ENCODE measurements at places on chromosomes 13 and 19.

- DNase-seq = no peak
Observed at GRCh38 chr19:12224676-12225075, 61.8 kb downstream of the ZNF136 start.

- DNase-seq = no peak
Observed at GRCh38 chr19:2329149-2329478, 630 bp downstream of the SPPL2B start.

- peak; percentile 30 for DNase-seq
Observed at GRCh38 chr13:57631596-57632275, at the start of gene PCDH17. PCDH17 (plus strand) TSS chr13:57631744; CDS start chr13:57632547, 803 bp downstream.

DNA sequence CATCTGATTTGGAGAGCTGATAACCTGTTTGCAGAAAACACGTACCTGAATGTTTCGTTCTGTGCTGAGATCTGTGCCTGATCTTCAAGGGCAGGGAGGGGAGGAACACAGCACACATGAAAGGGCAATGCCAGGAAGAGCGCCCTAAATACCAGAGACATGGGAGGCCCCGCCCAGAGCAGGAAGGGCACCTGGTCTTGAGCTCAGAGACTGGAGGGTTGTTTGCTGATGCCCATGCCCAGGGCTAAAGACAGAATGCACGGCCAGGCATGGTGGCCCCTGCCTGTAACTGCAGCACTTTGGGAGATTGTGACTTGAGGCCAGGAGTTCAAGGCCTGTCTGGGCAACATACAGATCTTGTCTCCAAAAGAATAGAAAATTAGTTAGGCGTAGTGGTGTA, 183.2 kb downstream of the TUBA3C start:
- DNase-seq = no peak

DNA sequence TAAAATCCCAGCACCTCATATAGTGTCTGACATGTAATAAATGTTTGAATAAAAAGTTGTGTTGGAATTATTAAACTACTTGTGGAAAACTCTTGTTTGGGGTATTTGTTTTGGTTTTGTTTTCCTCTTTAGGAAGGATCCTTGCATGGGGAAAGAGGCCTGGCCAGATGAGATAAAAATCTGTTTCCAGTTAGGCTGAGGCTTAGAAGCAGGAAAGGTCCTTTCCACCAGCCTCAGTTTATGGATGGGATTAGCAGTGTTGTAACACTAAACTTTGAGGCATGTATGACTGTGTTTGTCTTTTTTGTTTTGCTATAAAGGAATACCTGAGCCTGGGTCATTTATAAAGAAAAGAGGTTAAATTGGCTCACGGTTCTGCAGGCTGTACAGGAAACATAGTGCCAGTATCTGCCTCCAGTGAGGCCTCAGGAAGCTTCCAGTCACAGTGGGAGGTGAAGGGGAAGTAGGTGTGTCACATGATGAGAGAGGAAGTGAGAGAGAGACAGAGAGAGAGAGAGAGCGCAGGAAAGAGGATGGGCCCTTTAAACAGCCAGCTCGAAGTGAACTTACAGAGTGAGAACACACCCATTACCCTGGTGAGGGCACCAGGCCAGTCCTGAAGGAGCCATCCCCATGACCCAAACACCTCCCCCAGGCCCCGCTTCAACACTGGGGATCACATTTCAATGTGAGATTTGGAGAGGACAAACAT, 21.6 kb downstream of the SPATA13 start:
- DNase-seq = no peak

GRCh38 chr13:51221674-51222036, 543 bp upstream of the FAM124A start:
- no peak for DNase-seq

- no peak for DNase-seq
Observed at GRCh38 chr19:8615024-8615423, 4.5 kb upstream of the ADAMTS10 start.

DNA sequence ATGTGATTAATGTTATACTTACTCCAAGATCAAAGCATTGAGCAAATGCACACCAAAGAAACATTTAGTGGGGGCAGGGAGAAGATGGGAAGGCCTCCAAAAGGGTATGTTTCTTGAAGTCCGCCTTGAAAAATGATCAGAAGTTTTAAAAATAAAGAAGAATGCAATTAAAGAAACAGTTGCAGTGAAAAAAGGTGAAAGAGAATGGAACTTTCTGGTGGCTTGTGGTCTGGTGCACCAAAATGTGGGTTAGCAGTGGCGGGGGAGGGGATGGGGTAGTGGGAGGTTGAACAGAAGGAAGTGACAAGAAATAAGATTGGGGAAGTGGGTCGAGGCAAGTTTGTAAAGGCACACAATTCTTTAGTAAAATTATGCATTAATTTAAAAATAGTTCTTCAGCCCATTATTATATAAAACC, 2.5 kb downstream of the LCP1 start:
- DNase-seq = no peak

DNA sequence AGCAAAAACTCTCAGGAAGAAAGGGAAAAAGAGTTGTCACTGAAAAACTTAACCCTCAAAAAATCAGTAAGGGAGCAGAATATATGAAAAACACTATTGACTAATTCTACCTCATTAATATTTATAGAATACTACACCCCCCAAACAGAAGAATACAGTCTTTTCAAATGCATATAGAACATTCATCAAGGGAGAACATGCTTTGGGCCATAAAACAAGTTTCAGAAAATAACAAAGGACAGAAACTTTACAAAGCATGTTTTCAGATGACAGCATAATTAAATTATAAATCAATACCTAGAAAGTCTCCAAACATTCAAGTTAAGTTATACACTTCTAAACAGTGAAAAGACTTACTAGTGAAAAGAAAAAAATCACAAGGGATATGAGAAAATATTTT, 30.5 kb downstream of the SOHLH2 start:
- DNase-seq = no peak

GRCh38 chr19:45632468-45633196, 6.6 kb downstream of the EML2 start:
- DNase-seq = peak; percentile 37

DNA sequence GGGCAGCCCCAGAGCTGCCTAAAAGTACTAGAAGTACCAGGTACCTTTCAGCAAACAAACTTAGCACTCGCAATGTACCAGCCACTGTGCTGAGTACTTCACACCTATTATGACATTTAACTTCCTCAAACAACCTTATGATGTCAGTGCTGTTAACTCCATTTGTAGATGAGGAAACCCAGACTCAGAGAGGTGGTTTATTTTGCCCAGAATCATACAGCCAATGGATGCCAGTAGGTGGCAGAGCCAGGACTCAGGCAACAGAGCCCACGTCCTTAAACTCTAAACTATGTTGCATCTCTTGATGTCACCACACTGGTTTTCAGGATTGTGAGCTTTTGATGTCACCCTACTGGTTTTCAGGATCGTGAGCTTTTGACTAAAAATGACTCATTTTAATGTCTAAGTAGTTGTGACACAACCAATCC, 78.9 kb downstream of the FLT1 start:
- no peak for DNase-seq

DNA sequence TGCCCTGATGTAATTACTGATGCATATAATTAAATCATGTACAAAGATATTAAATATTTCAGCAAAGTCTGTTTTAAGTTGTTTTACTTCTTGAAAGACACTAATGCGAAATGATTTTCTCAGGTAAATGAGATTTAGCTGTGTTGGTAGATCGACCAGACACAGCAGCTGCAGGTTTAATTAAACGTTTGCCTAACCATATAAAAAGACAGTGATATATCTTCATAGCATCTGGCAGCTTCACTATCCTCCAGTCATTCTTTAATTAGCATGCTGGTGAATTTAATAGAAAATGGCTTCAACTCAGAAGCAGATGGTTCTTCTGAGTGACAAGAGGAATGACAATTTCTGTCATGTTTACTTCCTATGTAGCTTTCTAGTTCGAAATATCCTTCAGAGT, 69.3 kb downstream of the NHLRC3 start:
- DNase-seq = peak; percentile 81

DNA sequence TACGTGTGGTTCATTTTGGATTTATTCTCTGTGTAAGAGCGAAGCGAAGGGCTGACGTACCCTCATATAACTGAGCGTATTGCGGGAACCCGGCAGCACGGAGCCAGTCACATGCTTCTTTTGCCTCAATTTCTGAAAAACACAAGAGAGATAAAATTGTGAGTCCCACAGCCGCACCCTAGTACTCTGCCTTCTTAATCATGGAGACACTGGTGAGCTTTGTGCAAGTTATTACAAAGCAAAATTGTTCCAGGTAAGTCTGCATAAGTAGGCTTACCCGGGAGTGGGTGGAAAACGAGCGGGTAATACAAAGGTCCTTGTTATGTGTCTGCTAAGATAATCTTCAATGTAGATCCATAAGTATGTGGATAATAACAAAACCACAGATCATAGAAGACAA, 118.1 kb downstream of the STARD13 start:
- no peak for DNase-seq

DNA sequence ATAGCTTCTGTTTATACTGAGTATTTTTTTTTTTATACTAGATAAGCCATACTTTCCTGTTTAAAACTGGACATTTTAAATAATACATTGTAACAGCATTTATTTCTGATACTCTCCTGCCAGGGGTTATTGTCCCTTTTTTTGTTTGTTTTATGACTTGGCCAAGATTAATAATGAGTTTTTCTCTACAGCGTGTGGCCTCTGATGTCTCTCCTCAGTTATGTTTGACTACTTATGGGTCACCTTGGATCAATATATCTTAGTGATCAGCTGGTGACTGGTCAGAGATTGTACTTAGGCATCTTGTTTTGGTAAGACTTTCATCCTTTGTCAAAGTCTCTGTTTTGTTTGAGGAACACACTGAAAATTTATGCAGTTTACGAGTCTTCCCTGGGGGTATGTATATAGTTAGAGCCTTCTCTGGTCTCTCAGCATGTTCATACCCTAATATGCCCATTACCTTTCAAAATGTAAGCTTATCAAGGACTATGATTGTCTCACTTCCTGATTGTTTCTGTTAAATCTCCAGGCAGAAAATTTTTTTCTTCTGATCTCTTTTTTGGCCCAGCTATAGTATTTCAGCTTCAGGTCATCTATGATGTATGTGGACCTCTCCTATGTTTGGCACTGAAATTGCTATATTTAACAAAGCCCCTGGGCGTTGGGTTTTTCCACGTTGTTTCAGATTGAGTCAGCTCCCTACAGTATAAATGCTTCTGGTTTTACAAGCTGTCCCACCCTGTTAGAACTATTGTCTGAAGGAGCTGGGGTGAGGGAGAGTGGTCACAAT, 87.9 kb downstream of the URI1 start:
- no peak for DNase-seq

- no peak for DNase-seq
Observed at GRCh38 chr13:53126841-53127245, 98.2 kb downstream of the OLFM4 start.

DNA sequence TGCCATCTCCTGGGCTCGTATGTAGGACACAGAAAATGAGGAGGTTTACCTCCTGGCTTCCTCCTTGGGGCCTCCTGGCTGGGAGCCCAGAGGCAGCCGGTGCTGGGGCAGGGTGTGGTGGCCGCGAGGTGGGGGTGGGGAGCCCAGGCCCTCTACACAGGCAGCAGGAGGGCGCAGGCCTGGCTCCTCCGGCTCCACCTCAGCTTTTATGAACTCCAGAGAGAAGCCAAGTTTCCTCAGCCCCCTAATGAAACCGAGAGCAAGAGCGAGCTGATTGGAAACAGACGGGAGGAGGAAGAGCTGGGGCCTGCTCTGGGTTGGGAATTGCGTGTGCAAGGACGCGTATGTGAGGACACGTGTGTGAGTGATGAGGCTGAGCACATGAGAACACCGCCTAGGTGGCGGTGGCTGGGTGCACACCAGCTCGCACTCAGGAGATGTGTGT, 23.1 kb downstream of the LYL1 start:
- peak; percentile 41 for DNase-seq

DNA sequence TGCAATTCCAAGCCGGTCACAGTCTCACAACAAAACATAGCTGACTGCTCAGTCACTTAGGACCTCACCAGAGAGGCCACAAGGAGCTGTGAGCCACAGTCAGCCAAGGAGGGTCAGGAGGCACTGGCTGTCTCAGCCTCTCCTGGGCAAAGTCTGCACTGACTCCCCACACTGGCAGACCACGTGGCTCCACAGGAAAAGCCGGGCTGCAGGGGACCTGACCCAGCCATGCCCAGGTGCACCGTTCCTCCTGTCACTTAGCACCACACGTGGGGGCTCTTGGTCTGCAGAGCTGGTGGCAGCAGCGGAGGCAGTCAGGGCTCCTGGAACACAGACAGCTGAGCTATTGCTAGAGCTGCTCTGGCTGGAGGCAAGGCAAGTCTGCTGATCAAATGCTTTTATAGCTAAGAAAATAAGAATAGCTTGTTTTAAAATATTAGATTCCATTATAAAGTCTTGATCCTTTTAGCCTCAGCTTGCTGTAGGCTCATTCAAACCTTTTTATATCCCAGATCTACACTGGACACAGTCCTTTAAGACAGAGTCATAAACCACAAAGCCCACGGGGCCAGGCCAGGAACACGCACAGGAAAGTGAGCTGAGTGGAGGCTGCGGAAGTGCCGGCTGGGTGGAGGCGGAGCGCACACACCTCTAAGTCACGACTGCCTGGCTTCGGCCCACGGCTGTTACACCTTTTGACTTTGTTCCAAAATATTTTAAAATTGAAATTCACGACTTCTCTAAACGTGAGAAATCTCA, 744.1 kb downstream of the UQCRFS1 start:
- DNase-seq = no peak

DNA sequence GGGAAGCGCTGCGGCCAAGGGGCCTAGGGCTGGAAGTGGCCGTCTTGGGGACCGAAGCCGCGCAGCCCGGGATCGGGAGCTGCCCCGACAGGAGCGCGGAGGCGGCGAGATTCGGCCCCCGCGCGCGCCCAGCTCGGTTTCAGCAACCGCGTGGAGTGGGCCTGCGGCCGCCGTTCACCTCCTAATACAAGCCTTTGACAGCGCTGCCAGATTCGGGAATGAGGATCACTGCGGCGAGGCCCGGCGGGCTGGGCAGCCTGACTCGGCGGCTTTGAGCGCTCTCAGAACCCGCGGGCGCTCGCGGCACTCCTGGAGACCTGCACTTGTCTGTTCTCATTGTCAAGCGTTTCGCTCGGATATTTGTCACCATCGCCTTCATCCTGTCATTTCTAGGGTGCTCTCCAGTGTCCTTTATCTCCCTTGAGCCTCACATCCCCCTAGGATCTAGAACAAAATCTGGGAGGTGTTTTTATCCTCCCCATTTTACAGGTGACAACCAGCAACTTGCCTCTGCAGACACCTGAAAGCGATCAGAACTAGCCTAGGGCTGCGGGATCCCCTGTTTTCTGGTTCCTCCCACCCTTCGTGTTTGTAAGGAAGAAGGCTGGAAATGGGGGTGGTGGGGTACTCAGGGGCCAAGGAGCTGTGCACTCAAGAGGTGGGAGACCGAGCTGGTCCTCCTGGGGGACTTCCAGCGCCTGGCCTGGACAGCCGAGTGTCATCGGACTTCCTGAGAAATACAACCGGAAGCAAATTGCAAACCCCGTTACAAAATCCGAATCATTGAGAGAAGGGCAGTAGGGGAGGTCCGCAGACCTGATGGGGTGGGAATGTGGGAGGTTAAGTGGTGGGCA, 1.5 kb upstream of the CDX2 start:
- no peak for DNase-seq

GRCh38 chr13:98549006-98549727, 27.7 kb downstream of the STK24 start:
- no peak for DNase-seq

- no peak for DNase-seq
Observed at GRCh38 chr13:95954266-95954665, 98.9 kb downstream of the UGGT2 start.

- no peak for DNase-seq
Observed at GRCh38 chr13:31946091-31946770, 85.3 kb upstream of the FRY start.

Data from NCI-H2081 (cell line).